Smooth muscle cell of bladder (primary cell): ENCODE measurements at places on chromosomes 12 and 14. TPM values are rescaled to one million over a fixed set of nuclear protein-coding genes. Genes with fewer than 3 reads are reported as not detected.

The BEGAIN gene
- 0.18 TPM in 1 of 2 replicates, not detected in the other for total RNA-seq

The PLCZ1 gene
- not detected in 2 replicates for total RNA-seq

The SUOX gene
- total RNA-seq: 8.7 and 9.2 TPM in 2 replicates

The LBHD2 gene
- not detected in 2 replicates for total RNA-seq

The ANO4 gene
- total RNA-seq: 0.46 and 2.4 TPM in 2 replicates

The SLC10A1 gene
- not detected in 2 replicates for total RNA-seq

The SLC25A47 gene
- not detected in 2 replicates for total RNA-seq

The MGP gene
- total RNA-seq: 8.0 and 15.5 TPM in 2 replicates

The HPD gene
- total RNA-seq: 2.2 and 11.9 TPM in 2 replicates

The HNRNPA1 gene
- total RNA-seq: 454 and 485 TPM in 2 replicates

The ZNF219 gene
- total RNA-seq: 1.8 and 2.6 TPM in 2 replicates
